ENCODE measurements at places on chromosomes 11 and 22. TPM values are rescaled to one million over a fixed set of nuclear protein-coding genes. Genes with fewer than 3 reads are reported as not detected.

DNA sequence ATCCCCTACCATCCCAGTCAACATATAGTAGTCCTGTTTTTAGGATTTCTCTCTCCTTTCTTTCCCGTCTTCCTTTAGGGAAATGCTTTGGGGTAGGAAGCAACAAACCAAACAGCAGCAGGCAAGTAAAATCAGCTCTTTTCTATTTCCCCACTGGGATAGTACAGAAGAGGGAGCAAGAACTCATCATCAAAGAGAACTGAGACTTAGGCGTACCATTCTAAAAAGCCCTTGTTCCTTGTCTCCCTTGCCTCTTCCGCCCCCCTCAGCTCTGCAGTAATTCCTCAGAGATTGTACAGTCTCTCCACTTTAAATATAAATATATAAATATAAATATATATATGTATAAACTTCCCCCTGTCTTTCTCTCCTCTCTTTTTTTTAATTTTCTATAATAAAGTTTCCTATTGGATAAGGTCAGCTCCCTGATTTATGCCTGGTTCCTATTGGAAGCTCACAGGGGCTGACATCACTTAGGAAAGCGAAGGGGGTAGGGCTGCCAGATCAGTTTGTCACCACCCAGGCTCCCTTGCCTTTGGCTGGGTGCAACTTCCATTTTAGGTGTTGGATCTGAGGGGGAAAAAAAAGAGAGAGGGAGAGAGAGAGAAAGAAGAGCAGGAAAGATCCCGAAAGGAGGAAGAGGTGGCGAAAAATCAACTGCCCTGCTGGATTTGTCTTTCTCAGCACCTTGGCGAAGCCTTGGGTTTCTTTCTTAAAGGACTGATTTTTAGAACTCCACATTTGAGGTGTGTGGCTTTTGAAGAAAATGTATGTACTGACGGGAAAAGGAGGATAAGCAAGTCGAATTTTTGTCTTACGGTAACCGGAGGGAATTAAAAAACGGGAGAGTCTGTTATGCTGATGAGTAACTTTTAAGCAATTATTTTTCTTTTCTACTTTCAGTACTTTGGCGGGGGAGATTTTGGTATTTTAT is at the start of gene CTNND1:
TSS of gene CTNND1 (plus strand) at position 502 of the 934 bp plus-strand sequence. CDS start 29,677 bp downstream, outside the sequence.
- H3K4me3 ChIP-seq: peak within 1 kb of the TSS; percentile 78
- H3K4me1 ChIP-seq: peaks cover 11% of the 10 kb centered on the region
- no peaks in the 10 kb centered on the region for H3K36me3 ChIP-seq
- DNase-seq: no peak

DNA sequence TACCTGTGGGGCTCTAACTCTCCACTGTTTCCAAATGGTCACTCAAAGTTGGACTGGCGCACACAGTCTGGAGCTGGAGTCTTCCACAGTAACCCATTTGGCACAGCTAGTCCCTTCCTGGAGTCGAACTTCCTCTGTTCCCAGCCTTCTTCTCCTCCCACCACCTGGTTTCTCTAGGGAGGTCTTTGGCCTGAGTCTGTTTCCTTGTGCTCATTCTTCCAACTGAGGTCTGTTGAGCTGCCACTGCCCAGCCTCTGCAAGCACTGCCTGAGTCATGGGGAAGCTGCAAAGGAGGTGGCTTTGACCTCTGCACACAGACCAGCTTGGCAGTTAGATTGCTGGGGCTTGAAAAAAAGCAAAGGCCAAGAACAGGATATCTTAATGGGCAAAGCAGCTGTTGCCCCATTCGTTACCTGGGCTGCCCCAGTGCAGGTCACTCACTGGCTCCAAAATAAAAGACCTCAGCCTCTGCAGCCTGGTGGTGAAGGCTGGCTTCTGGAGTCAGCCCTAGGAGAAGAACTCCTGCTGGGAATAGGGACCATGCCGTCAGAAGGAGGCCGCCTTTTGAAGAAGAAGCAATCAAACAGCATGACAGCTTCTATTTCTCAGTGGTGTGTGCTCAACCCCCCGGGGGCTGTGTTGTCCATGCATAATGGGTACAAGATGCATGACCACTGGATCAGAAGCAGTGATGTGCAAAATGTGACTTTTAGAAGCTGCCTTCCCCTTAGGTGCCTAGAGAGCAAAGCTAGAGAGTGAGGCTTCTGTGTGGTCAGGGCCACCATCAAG is 3.0 kb downstream of the ADAMTS15 start:
- H3K27me3 ChIP-seq: peaks cover 71% of the 10 kb centered on the region
- peaks cover 3% of the 10 kb centered on the region for H3K36me3 ChIP-seq
- DNase-seq: no peak
- H3K4me3 ChIP-seq: no peak overlapping the region

GRCh38 chr22:49018601-49019000 is 809.1 kb downstream of the BRD1 start:
- peaks cover 13% of the 10 kb centered on the region for H3K27me3 ChIP-seq
- no peak overlapping the region for H3K4me3 ChIP-seq
- H3K27ac ChIP-seq: no peak overlapping the region
- no peak for DNase-seq
- no peaks in the 10 kb centered on the region for H3K36me3 ChIP-seq

The PAX6 gene
- not detected for total RNA-seq

The THAP7 gene
- 41.5 TPM for total RNA-seq

DNA sequence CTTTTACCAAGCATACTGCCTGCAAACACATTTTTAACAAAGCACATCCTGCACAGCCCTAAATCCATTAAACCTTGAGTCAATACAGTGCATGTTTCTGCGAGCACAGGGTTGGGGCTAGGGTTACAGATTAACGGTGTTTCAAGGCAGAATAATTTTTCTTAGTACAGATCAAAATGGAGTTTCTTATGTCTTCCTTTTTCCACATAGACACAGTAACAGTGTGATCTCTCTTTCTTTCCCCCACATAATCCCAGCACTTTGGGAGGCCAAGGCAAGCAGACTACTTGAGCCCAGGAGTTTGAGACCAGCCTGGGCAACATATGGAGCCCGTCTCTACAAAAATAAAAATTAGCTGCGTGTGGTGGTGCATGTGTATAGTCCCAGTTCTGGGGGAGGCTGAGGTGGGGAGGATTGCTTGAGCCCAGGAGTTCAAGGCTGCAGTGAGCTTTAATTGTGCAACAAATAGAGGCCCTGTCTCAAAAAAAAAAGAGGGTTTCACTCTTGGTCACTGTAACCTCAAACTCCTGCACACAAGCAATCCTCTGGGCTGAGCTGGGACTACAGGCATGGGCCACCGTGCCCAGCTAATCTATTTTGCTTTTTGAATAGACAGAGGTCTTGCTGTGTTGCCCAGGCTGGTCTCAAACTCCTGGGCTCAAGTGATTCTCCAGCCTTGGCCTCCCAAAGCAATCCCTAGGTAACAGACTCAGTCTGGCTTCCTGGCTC is 19.7 kb upstream of the SLC3A2 start:
- DNase-seq: no peak
- H3K36me3 ChIP-seq: no peaks in the 10 kb centered on the region
- no peak overlapping the region for H3K4me3 ChIP-seq
- H3K4me1 ChIP-seq: peaks cover 17% of the 10 kb centered on the region

The UBQLNL gene
- 0.29 TPM for total RNA-seq

- H3K36me3 ChIP-seq: no peaks in the 10 kb centered on the region
- peaks cover 11% of the 10 kb centered on the region for H3K4me1 ChIP-seq
- peaks cover 42% of the 10 kb centered on the region for H3K27me3 ChIP-seq
- DNase-seq: no peak
- no peak overlapping the region for H3K4me3 ChIP-seq
- H3K27ac ChIP-seq: no peak overlapping the region
These were observed 92.0 kb downstream of the SLC17A6 start for GRCh38 chr11:22430141-22430541.

The CHADL gene
- total RNA-seq: 3.5 TPM

DNA sequence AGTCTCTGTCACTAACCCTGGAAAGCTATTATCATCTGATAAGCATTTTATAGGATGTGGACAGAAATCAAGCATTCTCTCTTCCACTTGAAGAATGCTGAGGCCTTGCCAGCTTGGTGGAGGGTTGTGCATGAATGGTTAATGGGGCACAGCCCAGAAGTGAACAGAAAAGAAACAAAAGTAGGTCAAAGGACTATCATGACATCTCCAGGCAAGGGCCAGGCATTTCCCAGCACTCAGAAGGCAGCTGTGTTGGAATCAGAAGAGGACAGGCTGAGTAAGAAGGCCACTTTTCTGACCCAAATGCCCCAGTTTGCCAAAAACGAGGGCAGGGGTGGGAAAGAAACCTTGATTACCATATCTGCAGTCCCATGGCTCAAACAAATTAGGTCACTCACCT is 12.4 kb downstream of the TENM4 start:
- no peak for DNase-seq
- H3K27me3 ChIP-seq: peaks cover 20% of the 10 kb centered on the region
- H3K4me3 ChIP-seq: no peak overlapping the region
- H3K4me1 ChIP-seq: no peaks in the 10 kb centered on the region

The ARHGEF17 gene
- not detected for total RNA-seq

DNA sequence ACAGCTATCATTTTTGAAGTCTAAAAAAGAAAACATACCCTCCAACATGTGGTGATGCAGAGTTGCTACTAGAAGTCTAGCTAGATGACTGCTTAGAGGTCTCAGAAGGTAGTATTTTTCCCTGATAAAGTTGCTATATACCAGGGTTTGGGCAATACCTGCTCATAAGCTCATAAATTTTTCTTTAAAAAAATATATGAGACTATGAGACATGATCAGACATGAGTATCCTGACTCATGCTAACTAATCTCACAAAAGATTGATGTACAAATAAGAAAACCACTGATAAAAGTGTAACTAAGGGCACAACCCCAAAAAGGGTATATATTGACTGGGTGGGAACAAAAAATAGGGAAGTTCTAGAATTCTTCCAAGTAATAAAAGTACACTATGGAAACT is 740.9 kb downstream of the METTL15 start:
- no peaks in the 10 kb centered on the region for H3K36me3 ChIP-seq
- H3K27me3 ChIP-seq: no peaks in the 10 kb centered on the region
- no peaks in the 10 kb centered on the region for H3K4me1 ChIP-seq
- H3K27ac ChIP-seq: no peak overlapping the region
- no peak overlapping the region for H3K4me3 ChIP-seq

GRCh38 chr11:86446163-86446923 is 71.7 kb downstream of the CCDC81 start:
- no peaks in the 10 kb centered on the region for H3K27me3 ChIP-seq
- H3K4me1 ChIP-seq: no peaks in the 10 kb centered on the region
- H3K36me3 ChIP-seq: no peaks in the 10 kb centered on the region
- no peak overlapping the region for H3K27ac ChIP-seq
- DNase-seq: no peak

DNA sequence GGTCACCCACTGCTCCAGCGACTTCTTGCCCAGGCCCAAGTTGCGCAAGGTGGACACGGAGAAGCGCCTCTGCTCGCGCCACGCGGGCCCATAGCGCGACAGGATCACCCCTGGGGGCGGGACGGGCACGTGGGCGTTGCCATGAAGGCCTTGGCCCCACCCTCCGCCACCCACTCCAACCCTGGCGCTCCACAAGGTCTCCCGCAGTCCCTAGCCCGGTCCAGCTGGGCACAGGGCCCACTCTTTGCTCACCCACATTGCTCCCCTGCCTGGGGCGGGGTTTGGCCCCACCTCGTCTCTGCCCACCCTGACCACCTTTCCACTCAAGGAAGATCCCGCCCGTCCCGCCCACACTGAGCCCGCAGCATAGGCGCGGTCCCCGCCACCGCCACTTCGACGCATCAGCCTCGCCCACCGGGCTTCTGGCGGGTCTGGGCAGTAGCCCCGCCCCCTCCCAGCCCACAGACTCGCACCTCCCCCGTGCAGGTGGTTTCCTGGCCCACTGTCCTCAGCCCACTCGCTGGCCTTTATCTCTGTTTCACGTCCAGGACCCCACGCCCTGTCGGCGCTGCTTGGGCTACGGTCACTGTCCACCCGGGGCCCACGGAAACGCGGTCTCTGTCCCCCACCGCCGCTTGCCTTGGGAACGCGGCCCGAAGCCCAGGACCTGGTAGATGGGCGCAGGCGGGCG is 12.3 kb upstream of the CYP2D6 start:
- peaks cover 5% of the 10 kb centered on the region for H3K36me3 ChIP-seq
- H3K4me3 ChIP-seq: no peak overlapping the region
- H3K4me1 ChIP-seq: peaks cover 3% of the 10 kb centered on the region
- H3K27ac ChIP-seq: no peak overlapping the region
- H3K27me3 ChIP-seq: no peaks in the 10 kb centered on the region

- no peak overlapping the region for H3K27ac ChIP-seq
- H3K36me3 ChIP-seq: no peaks in the 10 kb centered on the region
- H3K4me3 ChIP-seq: no peak overlapping the region
These were observed 46.8 kb downstream of the BBOX1 start for GRCh38 chr11:27087432-27087831.

DNA sequence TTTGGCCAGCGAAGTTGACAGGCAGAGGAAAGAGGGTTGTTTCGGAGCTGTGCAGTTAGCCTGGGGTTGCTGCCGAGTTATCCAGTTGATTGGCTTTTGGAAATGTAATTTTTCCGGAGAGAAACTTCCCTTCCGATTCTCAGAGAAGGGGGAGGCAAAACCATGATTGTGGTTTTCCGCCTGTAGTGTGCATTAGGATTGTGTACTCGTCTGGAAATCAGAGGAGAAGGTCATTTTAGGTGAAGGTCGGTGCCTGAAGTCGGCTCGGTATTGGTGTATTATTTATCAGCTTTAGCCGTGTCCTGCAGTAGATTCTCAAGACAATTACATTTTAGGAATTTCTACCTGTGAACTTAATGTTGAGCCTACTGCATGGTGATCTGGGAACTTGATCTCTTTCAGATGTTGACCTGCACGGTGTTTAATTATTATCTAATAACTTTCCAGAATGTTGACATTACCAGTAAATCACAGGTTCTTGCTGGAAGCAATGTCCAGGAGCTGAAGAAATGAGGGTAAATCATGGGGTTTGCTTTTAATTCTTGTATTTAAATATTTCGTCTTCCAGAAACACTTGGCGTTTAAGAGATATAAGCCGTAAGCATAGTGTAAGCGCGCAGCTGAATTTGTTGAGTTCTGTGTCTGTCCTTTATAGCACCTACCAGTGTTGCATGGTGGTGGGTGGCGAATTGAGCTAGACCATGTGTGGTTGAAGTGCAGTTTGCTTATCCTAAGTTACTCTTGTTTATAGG is 1.3 kb downstream of the ARHGEF12 start:
- H3K27ac ChIP-seq: peak overlapping the region; percentile 62
- H3K36me3 ChIP-seq: no peaks in the 10 kb centered on the region
- H3K4me3 ChIP-seq: peak overlapping the region; percentile 93

DNA sequence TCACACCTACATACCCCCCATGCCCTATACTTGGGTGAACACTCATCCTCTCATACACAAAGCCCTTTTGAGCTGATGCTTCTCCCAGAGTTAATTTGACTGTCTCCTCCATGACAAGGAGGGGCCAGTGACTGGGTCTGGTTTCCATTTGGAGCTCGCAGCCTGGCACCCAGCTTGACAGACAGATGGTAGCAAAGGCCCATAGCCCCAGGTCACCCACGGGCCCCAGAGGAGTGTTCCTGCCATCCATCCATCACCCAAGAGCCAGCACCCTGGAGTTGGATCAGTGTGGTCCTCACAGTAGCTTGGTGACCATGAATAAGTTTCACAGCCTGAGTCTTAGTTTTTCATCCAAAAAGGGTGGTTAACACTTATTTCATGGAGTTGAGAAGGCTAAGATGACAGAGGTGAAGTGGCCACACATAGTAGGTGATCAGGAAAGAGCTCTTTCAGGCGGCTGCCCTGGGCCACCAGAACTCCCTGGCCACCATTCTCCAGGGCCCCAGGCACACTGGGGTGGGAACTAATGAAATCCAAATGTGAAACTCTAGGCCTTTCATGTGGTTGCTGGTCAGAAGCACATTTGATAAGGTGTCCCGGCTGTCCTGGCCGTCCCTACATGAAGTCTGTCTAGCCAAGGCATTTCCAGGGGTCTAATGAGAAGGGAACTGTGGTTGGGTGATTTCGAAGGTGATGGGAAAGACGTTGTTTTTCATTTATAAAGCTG is 42.4 kb downstream of the LIF start:
- H3K27me3 ChIP-seq: no peaks in the 10 kb centered on the region
- no peak overlapping the region for H3K27ac ChIP-seq
- peaks cover 5% of the 10 kb centered on the region for H3K4me1 ChIP-seq
- no peaks in the 10 kb centered on the region for H3K36me3 ChIP-seq
- no peak for DNase-seq

GRCh38 chr22:39175353-39176142 is 23.1 kb upstream of the CBX7 start:
- no peak for DNase-seq
- peak overlapping the region; percentile 15 for H3K4me3 ChIP-seq
